Stromal cell of bone marrow (primary cell): ENCODE measurements at places on chromosomes 4 and X.
A peak's percentile ranks its signal among the peaks of the same experiment; 100 is the strongest.

DNA sequence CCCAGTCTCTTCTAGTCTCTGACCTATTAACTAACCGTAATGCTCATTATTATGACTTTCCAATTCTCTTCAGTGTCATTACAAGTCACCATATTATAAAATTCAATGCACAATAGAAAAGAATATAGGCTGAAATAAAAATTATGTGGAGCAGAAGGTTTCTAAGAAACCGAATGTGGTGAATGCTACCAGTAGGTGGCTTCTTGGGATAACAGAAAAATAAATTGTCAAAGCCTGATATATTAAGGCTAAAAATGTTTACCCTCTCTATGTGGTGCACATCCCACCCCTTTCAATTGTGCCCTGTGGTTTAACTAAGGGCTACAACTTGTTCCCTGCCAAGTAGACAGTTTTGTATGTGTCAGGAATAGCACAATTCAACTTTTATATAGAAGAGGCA, 624.6 kb upstream of the TECRL start:
- DNase-seq: no peak

GRCh38 chrX:49167740-49168108, 4.0 kb upstream of the PLP2 start:
- no peak for DNase-seq

GRCh38 chr4:106854569-106855351, 181.4 kb downstream of the DKK2 start:
- no peak for DNase-seq

GRCh38 chr4:25621027-25621930, 34.4 kb upstream of the SLC34A2 start:
- no peak for DNase-seq

GRCh38 chr4:18981234-18981615, 959.7 kb upstream of the LCORL start:
- DNase-seq: no peak

DNA sequence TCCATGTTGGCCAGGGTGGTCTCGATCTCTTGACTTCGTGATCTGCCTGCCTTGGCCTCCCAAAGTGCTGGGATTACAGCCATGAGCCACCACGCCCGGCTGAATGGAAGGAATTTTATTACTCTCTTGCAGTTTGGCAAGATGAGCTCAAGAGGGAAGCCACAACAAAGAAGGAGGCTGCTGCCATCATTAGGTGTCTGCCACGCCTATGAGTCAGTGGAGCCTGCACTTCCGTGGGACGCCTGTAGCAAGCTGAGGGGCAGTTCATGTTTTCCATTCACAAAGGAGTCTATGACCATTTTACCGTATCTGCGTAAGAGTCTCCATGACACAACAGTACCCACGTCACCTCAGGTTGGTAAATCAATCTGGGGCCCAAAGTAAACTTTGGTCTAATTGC, 51.2 kb upstream of the CHRNA9 start:
- no peak for DNase-seq

GRCh38 chr4:18670034-18670433, 648.5 kb upstream of the LCORL start:
- DNase-seq: no peak

- no peak for DNase-seq
These were observed 321.8 kb downstream of the MAPK10 start for GRCh38 chr4:86038037-86038436.

GRCh38 chrX:13367950-13368349, 48.1 kb upstream of the ATXN3L start:
- no peak for DNase-seq

GRCh38 chr4:186599483-186599882, 44.1 kb upstream of the MTNR1A start:
- DNase-seq: no peak

DNA sequence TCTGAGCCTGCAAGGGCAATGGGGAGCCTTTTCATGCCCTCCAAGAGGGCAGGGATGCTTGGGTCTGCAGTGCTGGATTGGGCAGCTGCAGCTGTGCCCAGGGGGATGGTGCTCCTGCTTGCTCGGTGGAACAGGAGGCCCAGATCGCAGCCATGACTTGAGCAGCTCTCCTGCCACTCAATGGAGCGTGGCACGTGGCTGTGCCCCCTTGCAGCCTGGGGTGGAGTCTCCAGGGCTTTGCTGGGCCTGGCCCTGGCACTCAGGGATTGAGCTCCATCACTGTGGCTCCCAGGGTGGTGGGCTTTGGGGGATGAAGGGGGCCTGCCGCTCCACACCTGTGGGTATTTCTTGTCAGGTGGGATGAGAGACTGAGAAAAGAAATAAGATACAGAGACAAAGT, 53.4 kb upstream of the IBSP start:
- DNase-seq: no peak

DNA sequence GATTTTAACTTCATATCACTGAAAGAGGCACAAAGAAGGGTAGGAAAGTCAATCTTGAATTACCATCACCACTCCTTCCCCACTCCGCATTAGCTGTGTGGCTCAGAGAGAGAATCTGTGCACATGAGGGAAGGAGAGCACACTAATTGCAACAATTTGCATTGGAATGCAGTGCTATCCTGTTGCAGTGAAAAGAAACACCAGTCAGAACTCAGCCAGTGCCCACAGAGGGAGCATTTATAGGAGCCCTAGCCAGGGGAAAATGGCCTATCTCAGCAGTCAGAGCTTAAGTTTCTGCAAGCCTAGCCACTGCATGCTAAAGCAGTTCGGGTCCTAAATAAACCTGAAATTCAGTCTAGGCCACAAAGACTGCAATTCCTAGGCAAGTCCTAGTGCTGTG, 159.4 kb upstream of the AR start:
- no peak for DNase-seq

- no peak for DNase-seq
These were observed 78.9 kb downstream of the CCDC160 start for GRCh38 chrX:134315866-134316265.

- DNase-seq: no peak
These were observed at the start of gene NSUN7 for GRCh38 chr4:40749717-40750460. Gene NSUN7, plus strand, starts transcription at chr4:40749955. Its CDS starts 739 bp downstream, at chr4:40750694.

DNA sequence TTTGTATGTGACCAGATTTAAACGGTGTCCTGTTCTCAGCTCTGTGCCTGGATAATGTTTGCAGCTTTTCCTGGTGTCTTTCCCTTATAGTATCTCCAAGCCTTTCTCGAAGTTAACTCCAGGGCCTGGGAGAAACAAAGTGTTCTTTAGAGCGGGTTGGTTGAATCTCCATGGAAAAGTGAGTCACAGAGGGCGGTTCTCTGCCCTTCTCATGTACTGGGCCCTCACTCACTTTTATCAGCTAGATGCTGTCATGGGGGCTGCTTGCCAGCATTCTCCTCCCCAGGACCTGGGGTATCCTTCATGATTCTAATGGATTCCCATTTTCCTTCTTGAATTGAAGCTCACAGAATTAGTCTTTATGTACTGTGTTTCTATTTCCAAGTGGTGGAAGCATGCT, 46.1 kb upstream of the MAGEC2 start:
- DNase-seq: no peak

DNA sequence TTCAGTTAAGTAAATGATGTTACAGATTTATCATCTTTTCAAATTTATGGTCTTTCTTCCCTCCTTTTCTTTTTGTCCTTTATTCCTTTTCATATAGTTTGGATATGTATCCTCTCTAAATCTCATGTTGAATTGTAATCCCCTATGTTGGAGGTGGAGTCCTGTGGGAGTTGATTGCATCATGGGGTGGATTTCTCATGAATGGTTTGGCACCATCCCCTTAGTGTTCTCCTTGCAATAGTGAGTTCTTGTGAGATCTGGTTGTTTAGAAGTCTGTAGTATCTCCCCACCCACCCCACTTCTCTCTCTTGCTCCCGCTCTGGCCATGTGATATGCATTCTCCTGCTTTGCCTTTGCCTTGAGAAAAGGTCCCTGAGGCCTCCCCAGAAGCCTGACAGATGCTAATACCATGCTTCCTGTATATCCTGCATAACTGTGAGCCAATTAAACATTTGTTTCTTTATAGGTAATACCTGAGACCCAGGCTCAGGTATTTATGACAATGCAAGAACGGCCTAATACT, 236.7 kb downstream of the PRDM5 start:
- no peak for DNase-seq

GRCh38 chrX:47577424-47577823, 4.8 kb upstream of the TIMP1 start:
- no peak for DNase-seq

- DNase-seq: no peak
These were observed 19.8 kb downstream of the PSAPL1 start for GRCh38 chr4:7414736-7415510.

DNA sequence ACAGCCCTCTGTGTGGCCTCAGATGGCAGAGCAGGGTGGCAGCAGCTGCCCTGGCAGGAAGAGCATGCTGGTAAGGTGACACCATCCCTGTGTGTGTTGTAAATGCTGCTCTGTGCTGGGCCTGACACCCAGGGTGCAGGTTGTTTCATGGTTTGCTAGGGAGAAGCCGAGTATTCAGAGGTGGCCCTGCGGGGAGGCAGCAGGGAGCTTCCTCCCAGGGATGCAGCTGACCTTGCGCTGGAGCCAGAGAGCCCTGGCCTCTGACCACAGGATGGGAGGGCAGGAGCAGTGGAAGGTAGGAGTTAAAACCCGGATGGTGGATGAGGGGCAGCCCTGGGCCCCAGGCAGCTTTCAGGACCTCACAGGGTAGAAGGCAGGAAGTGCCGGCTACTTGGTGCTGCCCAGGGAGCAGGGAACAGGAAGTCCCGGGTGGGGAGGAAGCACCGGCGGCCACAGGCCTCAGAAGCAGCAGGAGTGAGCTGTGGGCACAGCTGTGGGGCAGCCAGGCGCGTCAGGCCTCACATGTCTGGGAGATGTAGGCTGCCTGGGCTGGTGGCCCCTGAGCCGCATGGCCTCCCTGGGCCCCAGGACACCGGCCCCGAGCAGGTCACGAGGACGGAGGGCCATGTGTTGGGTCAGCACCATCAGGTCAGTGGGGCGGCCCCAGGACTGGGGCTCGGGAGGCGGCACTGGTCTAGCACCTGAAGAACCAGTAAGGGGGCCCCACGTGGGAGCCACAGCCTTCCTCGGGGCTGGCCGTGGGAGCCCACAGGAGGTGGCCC, 19.1 kb downstream of the SH3BP2 start:
- peak; percentile 36 for DNase-seq

GRCh38 chr4:1503583-1504471, 97.6 kb upstream of the NKX1-1 start:
- DNase-seq: no peak

DNA sequence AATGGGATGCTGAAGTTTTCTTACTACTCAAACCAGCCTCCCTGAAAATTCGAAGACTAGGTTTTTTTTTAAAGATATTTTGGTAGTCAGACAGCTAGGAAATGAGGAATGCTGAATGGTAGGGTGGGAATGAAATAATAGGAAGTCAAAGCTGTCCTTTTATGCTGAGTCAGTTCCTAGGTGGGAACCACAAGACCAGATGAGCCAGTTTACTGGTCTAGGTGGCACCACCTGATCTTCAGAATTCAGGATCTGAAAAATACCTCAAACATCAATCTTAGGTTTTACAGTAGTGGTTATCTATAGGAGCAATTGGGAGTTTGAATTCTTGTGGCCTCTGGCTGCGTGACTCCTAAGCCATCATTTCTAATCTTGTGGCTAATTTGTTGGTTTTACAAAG, 183.1 kb upstream of the GALNT7 start:
- no peak for DNase-seq

GRCh38 chr4:149993030-149993429, 85.2 kb upstream of the DCLK2 start:
- DNase-seq: no peak

GRCh38 chr4:150308824-150309472, 230.7 kb downstream of the DCLK2 start:
- no peak for DNase-seq

DNA sequence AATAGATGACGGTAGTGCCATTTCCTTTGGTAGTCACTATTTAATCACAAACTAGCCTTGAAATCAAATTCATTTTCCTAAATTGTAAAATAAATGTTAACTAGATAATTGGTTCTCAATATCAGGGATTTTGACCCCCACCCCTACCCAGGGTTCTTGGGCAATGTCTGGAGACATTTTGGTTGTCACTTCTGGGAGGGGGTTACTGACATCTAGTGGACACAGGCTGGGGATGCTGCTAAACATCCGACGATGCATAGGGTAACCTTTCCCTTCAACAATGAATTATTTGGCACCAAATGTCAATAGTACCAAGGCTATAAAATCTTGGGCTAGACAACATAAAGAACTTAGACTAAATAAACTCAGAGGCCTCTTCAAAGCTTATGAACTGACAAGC, 285.8 kb upstream of the TRPC5 start:
- no peak for DNase-seq

DNA sequence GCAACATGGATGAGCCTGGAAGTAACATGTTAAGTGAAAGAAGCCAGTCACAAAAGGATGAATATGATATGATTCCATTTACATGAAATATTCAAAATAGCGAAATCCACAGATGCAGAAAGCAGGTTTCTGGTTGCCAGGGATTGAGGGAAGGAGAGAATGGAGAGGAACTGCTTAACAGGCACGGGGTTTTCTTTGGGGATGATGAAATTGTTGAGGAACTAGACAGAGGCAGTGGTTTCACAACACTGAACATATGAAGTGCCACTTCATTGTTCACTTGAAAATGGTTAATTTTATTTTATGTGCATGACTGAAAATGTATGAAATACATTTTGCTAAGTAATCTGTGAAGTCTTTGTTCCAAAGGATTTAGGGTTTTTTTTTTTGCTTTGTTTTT, 182.5 kb upstream of the TBL1X start:
- DNase-seq: no peak

DNA sequence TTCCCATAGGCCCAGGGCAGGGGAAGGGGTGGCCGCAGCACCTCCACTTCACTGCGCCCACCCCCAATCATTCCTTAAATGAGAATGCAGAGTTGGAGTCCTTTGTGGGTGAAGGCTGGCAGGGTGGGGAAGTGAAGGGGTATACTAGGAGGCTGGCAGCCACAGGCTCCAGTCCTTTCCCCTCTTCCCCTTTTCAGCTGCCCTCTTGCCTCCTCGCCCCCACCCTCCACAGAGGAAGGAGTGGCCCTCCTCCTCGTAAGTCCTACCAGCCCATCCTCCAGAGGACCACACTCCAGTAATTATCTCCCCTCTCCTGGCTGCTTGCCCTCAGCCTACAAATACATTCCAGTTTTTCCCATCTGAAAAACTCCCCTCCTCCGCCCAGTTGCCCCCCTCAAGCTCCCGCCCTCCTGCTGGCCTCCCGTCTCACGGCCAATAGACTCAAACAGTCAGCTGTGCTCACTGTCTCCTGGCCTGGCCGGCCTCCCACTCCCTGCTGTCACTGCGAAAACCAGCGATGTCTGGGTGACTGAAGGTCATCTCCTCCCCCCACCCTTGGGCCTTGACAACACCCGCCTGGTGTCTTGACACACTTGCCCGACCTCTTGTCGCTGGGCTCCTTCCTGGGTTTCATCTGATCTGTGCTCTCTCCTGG, 38.8 kb downstream of the EFNB1 start:
- no peak for DNase-seq

- DNase-seq: no peak
These were observed 702 bp downstream of the KLHL5 start for GRCh38 chr4:39062770-39063097.

- no peak for DNase-seq
These were observed 2.2 kb upstream of the LHFPL1 start for GRCh38 chrX:112681976-112682375.
